SK-N-SH treated with all-trans-retinoic acid at 6 μM for 48 hours (cell line): ENCODE measurements at places on chromosomes 6 and 20.
A peak's percentile ranks its signal among the peaks of the same experiment; 100 is the strongest.

GRCh38 chr6:21406316-21406715 lies 187.2 kb upstream of the SOX4 start:
- no peak for ATAC-seq

- ATAC-seq, result no peak
Measured at GRCh38 chr6:148287623-148288333, 54.9 kb upstream of the SASH1 start.

DNA sequence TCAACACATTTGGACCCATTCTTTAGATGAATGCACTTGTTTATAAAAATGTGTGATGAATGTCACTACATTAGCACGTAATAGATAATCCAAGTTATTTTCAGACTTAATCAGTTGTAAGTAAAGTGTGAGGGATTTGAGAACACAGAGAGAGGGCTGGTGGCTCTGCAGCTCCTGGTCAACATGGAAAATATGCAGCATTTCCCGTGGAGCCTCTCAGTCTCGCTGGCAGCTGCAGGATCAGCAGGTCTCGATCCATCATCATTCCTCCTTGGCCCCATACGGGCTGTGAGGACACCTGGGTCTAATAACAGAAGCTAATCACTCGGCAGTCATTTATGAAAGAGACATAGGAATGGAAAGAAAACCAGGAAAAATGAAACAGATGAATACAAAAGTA lies 390.2 kb downstream of the PRKN start:
- ATAC-seq, result no peak

GRCh38 chr6:170416959-170417606 lies 110.5 kb downstream of the FAM120B start:
- ATAC-seq, result no peak

DNA sequence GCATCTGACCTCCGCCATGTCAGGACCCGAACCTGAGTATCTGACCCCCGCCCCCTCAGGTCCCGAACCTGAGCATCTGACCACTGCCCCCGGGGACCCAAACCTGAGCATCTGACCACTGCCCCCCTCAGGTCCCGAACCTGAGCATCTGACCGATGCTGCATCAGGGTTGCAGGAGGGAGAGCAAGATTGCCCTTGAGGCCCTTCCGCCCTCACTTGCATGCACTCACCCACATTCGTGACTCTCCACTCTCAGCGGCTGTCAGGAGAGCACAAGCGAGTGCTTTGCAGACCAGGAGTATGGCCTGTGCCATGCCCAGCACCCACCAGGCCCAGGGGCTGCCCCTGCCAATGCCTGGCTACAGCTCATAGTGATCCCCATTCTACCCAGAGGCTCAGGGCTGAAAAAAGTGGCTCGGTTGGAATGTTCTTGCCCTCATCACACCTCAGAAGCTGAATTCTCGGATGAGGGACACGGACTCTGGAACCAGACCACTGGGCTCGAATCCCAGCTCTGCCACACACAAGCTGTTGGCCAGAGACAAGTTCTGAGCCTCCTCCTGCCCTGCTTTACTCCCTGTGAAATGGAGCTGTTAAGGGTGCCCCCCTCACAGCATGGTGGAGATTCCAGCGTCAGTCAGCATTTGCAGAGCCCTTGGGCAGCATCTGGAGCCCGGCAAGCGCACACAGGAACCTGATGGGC lies 82.1 kb downstream of the DLL1 start:
- no peak for ATAC-seq

GRCh38 chr6:105522626-105523322 lies 119.9 kb upstream of the PREP start:
- ATAC-seq, result no peak

- ATAC-seq, result no peak
Measured at GRCh38 chr6:150730801-150731457, 131.2 kb downstream of the PLEKHG1 start.

- no peak for ATAC-seq
Measured at GRCh38 chr20:63006540-63007359, at the start of gene BHLHE23. BHLHE23 (minus strand) TSS chr20:63006964; CDS start chr20:63006774, 190 bp downstream.

- no peak for ATAC-seq
Measured at GRCh38 chr6:5809450-5809849, 197.3 kb downstream of the NRN1 start.

- ATAC-seq, result peak; percentile 95
Measured at GRCh38 chr6:31087494-31088089, 24.8 kb downstream of the C6orf15 start.

DNA sequence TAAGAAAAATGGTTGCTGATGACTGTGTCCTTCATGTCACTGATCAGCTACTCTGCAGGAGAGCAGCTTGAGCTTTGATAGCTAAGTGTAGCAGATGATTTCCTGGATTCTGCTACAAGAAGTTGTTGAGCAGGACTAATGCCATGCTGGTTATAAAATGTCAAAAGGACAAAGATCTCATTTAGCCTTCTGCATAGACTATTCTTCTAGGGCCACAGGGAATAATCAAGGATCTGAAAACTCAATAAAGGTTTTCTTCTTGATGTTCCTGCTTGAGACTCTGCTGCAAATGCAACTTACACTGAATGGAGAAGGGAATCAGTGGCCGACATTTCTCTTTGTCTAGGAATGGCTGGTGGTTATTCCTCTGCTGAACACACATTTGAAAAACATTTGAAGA lies 360.3 kb upstream of the PTCHD4 start:
- no peak for ATAC-seq

DNA sequence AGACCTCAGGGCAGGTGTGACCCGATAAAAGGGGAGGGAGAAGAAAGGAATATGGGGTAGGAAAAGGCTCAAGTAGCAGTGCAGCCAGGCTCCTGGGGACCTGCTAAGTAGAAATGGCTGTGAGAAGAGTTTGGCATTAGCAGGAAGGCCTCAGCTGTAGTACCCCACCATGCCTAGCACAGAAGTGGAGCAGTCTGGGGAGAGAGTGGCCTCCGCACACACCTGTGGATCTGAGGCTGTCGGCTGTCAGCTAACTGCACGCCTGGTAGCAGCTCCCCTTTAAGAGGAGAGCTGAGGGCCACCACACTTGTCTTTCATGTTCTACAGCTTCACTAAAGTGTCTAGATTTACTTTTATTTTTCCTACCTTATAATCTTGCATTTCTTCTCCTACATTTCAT lies 24.6 kb downstream of the PDE7B start:
- no peak for ATAC-seq

DNA sequence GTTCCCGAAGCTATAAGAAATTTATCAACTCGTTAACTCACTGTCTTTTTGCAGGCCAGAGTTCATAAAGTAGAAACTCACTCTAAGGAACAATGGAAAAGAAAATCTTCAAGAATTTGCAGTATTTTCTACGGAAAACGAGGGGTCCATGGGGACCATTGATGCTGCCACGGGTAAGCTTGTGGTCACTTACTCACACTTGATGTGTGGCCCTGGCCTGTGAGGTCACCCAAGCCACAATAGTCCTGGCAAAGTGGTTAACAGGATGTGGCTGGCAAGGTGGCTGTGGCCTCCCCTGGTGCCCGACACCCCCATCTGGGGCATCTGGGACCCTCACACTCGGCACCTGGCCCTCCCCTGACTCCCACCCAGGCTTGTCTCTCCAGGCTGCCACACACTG lies 123.4 kb downstream of the C6orf118 start:
- no peak for ATAC-seq

DNA sequence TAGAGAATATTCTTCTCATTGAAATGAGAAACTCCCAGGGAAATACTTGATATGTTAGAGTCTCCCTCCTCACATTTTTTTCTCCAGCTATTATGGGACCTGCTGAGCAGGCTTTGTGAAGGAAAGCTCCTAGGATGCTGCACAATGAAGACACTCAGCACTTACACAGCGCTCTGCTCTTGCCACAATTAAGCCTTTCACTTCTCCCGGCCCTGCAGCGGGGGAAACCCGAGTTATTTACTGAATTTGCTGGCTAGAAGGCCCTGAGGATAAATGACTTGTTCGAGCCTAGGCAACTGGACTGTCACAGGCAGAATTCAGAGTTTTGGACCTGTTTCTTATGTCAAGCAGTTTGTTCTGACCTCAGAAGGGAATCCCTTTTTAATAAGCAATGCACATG lies 102.0 kb downstream of the MAP3K7 start:
- no peak for ATAC-seq

- ATAC-seq, result peak; percentile 83
Measured at GRCh38 chr6:3803627-3804468, 45.3 kb upstream of the FAM50B start.

DNA sequence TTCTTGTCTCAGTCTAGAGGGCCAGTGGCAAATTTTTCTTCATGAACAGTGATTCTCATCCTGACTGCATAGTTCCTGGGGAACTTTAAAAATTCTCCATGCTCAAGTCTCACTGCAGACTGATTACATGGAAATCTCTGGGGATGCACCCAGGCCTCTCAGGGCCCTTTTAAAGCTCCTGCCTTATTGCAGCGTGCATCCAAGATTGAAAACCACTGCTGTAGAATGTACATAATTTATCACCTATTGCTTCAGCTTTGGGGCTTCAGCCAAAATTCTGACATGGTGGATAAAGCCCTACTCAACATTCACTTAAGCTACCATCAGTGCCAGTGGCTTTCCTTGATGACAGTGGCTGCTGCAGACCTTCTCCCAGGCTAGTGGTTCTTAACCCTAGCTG lies 143.8 kb downstream of the BTBD3 start:
- no peak for ATAC-seq

GRCh38 chr20:20207872-20208271 lies 155.5 kb downstream of the CFAP61 start:
- ATAC-seq, result no peak

- ATAC-seq, result no peak
Measured at GRCh38 chr20:16378712-16379370, 194.4 kb downstream of the KIF16B start.

DNA sequence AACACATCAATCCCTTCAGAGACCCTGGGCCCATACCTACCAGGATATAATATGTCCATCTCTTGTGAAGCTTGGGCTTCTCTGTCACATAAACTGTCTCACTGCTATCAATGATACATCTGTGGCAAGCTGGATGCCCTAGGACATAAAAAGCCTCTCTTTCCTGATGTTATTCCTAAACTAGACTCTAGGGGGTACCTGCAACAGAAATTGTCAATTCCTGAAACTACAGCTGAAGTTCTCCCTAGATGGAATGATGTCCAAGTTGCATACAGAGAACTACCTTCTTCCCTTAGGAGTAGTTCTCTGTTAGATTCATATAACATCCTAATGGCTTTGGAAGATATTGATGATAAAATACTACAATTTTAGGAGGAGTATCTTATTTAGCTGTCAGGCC lies 35.8 kb downstream of the TBX18 start:
- peak; percentile 70 for ATAC-seq

DNA sequence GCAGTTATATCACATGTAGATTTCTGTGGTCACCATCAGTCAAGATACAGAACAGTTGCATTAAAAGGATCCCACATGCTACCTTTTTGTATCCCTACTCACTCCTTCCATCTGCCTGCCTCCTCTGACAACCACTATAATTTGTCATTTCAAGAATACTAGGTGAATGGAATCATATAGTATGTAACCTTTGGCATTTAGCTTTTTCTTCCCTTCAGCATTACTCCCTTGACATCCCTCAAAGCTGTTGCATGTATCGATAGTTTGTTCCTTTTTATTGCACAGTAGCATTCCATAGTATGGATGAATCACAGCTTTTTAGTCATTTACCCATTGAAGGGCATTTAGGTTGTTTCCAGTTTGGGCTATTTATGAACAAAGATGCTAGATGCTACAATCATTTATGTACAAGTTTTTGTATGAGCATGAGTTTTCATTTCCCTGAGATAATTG lies 26.1 kb downstream of the NCOA7 start:
- ATAC-seq, result no peak

DNA sequence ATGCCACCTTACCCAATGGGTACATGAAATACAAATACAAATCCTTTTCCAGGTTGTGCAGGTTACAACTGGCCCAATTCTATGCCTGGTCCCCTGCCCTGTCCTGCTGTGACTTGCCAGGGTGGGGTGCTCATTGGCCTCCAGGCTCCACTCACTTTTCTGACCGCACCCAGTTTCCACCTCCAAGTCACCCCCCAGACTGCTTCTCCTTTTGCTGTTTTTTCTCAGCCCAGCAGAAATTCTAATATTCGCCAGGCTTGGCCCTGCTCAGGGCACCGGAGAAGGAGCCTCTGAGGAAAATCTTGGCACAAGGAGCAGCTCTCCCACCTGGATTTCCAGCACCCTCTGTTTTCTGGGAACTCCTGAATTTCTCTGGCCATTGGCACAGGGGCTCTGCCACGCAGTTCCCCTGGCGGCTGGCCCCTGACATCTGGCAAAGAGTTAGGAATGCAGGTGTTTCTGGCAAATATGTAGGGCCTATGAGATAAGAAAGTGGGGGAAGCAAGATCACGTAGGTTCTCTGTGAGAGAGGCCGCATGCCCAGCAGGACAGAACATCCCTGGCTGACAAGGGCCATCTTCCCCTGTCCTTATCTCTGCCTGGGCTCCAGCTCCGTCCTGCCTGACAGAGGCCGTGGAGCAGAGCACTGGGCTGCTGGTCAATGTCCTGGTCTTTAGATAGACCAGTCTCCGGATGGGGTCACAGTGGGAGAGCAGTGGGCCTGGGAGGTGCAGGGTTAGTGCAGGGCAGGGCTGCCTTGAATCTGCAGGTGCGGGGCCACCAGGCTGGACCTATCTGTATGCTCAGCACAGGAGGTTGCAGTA lies 2.9 kb upstream of the RAET1E start:
- no peak for ATAC-seq

GRCh38 chr20:872855-873520 lies 39.5 kb downstream of the FAM110A start:
- no peak for ATAC-seq

GRCh38 chr6:127821431-127821830 lies 79.4 kb downstream of the THEMIS start:
- ATAC-seq, result no peak

GRCh38 chr20:52179331-52180179 lies 12.0 kb downstream of the ZFP64 start:
- ATAC-seq, result no peak

DNA sequence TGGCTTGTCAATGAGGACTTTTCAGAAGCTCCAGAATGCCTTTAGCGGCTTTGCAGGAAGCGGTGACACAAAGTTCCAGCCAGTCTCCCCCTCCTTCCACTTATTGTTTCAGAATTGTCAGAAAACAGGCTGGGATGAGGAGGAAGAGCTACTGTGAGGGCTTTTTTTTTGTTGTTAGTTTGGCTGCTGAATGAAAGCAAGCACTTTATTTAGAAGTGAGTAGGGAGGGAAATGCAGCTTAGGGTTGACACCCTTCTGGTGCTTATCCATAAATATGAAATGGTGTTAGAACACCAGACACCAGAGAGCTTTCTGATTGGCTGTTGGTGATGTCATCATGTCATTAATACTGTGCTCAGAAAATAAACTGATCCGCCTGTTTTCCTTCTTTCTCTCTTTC lies 251.5 kb downstream of the SOX4 start:
- ATAC-seq, result no peak

- ATAC-seq, result peak; percentile 70
Measured at GRCh38 chr6:139323511-139324300, 31.9 kb upstream of the TXLNB start.

DNA sequence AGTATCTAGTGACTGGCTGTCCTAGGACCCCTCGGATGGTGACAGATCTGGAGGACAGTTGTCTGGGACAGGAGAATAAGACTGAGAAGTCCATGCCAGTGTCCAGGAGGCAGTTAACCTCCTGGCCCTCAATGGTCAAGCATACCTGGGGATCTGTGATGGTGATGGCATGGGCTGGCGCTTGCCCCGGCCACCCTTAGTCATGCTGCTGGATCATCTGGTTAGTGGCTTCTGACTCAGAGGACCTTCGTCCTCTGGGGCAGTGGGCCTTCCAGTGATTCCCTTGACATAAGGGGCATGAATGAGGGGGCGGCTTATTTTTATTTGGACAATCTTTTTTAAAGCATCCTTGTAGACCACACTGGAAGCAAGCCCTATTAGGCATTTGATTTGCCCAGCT lies 24.0 kb upstream of the SF3B5 start:
- ATAC-seq, result no peak

GRCh38 chr20:62921119-62921687 lies 5.1 kb downstream of the DIDO1 start:
- ATAC-seq, result peak; percentile 81
